ENCODE measurements at places on chromosomes 2 and 18. TPM values are rescaled to one million over a fixed set of nuclear protein-coding genes. Genes with fewer than 3 reads are reported as not detected.

The TBR1 gene
- 0.01 TPM for total RNA-seq

The CDH7 gene
- total RNA-seq, result not detected

The CD8B2 gene
- total RNA-seq, result not detected

The HOXD1 gene
- 0.25 TPM for total RNA-seq

The CRYGD gene
- not detected for total RNA-seq

The CELF4 gene
- total RNA-seq, result not detected

The MC4R gene
- not detected for total RNA-seq

The TANC1 gene
- 8.3 TPM for total RNA-seq

The PLEK gene
- not detected for total RNA-seq

The DYNC1I2 gene
- 76.0 TPM for total RNA-seq

The FBXO15 gene
- total RNA-seq, result 0.61 TPM

The IL36G gene
- not detected for total RNA-seq

The HDAC4 gene
- total RNA-seq, result 11.7 TPM

The DSC3 gene
- 1.5 TPM for total RNA-seq

The SRD5A2 gene
- total RNA-seq, result 0.02 TPM

The CYP27C1 gene
- 4.3 TPM for total RNA-seq

The IL1RN gene
- total RNA-seq, result 0.54 TPM

The RAB3GAP1 gene
- 24.3 TPM for total RNA-seq

The IL1A gene
- 0.19 TPM for total RNA-seq

The EML6 gene
- total RNA-seq, result 1.2 TPM

The SAG gene
- total RNA-seq, result not detected

The ATL2 gene
- 65.5 TPM for total RNA-seq

The RGPD4 gene
- total RNA-seq, result 0.07 TPM

The ID2 gene
- total RNA-seq, result 80.2 TPM

The SNORC gene
- total RNA-seq, result 5.4 TPM

The LYG1 gene
- total RNA-seq, result 1.2 TPM

The OSR1 gene
- total RNA-seq, result 10.0 TPM

The CENPA gene
- total RNA-seq, result 38.8 TPM

The FKBP1B gene
- total RNA-seq, result 11.9 TPM

The KYNU gene
- 220 TPM for total RNA-seq

The CDK5R2 gene
- 8.8 TPM for total RNA-seq

The TUBB8B gene
- not detected for total RNA-seq

The TGFA gene
- 8.2 TPM for total RNA-seq

The TWIST2 gene
- total RNA-seq, result 12.1 TPM

The PCARE gene
- total RNA-seq, result not detected

The IL36A gene
- total RNA-seq, result not detected

The GPC1 gene
- 245 TPM for total RNA-seq

The BMP10 gene
- total RNA-seq, result not detected

The CYTIP gene
- total RNA-seq, result 0.05 TPM

All from A549 treated with dexamethasone at 1 μM for 4 hours (cell line).